ENCODE measurements at places on chromosomes 2 and 18.
A peak's percentile ranks its signal among the peaks of the same experiment; 100 is the strongest.

DNA sequence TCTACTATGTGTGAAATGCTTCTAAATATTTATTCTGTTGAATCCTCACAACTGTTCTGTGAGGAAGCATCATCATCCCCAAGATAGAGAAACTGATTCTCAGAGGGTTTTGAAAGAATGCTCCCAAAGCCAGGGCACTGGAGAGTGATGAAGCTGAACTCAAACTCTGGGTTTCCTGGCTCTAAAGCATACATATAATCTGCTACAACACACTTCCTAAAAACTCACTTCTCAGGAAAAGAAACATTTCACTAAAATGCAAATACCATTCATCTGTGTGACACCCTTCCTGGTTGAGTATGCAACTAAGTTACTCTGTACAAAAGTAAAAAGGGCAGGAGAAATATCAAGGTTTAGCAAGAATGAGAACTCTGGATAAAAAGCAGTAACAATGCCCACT is 58.6 kb downstream of the GRB14 start:
- no peak for DNase-seq

DNA sequence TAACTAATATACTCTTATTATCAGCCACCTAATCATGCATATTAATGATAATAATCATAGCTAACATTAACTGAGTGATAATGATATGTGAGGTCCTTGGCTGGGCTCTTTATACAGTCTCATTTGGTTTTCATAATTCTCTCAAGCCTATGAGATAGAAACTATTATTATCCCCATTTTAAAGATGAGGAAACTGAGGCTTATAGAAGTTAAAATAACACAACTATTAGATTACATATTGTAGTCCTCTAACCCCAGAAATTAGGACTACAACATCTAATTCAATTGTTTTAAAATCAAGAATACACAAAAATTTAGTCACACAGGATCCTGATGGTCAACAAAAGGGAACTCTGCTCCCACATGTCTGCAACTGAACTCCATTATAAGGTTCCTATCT is 83.6 kb upstream of the ITGB6 start:
- no peak for DNase-seq

DNA sequence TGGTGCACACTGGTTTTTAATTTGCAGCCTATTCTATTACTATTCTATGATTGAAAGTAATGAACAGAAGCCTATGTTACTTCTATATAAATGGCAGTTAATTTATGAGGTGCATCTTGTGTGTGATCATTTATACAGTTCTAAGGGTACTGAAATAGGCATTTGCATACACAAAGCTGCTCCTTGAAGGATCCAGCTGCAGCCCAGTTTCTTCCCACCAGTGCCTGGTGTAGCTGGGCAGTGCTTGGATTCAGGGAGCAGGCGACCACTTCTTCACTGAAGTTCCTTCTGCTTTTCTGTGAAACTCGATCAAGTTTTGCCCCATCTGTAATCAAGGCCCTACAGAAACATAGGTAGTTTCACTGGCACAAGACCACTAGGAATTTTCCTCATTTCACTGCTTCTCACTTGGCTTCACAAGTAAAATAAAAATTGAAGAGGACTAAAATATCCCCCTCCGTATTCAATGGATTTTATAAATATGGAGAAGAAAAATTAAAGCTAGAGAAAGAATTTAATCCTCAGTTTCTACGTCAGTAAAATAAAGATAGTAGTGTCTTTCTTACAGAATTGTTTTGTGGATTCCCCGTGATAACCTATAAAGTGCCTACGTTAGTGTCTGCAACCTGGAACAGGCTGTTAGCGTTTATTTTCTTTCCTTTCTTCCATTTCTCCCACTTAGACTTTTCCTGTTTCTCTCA is 1.7 kb upstream of the LPIN2 start:
- DNase-seq, result no peak

GRCh38 chr2:25386971-25387875 is 45.5 kb upstream of the DNMT3A start:
- no peak for DNase-seq

GRCh38 chr18:11219571-11219970 is 70.2 kb upstream of the PIEZO2 start:
- DNase-seq, result no peak

DNA sequence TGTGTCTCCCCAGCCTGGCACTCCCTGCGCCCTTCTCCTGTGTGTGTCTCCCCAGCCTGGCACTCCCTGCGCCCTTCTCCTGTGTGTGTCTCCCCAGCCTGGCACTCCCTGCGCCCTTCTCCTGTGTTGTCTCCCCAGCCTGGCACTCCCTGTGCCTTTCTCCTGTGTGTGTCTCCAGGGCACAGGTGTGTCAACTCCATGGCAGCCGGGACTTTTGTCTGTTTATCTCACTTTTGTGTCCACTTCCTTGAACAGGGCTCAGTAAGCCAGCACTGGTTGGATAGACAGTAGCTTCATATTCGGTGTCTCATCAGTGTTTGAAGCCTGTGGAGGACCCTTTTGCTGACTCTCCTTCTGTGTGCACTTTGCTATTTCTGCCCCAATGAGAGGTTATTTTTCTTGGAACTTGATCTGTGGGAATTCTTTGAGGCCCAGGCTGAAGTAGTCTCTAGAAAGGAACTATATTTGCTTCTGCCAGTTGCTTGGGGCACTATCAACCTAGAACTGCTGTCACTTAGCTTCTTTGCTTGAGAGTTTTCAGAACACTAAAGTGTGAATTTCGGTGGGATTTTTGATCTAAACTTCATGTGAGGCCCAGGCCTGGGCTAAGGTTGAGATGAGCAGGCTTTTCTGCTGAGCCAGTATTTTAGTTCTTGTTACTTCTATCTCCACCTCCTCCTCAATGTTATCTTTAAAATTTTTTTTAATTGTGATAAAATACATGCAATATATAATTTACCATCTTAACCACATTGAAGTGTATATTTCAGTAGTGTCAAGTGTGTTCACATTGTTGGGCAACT is 8.3 kb upstream of the ASB1 start:
- no peak for DNase-seq

GRCh38 chr2:164932377-164932776 is 22.9 kb downstream of the SLC38A11 start:
- no peak for DNase-seq

DNA sequence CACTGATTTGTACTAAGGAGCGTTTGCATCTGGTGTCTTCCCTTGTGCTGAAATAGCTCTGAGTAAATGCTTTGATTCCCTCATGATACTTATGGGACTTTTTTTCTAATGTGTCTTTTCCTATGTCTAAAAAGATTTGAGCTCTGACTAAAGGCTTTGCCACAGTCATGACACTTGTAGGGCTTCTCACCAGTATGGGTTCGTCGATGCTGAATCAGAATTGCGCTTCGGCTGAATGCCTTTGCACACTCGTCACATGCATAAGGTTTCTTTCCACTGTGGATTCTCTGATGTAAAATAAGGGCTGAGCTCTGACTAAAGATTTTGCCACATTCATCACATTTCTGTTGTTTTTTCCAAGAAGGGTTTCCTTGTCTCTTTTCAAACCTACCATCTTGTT is 8.0 kb downstream of the ZNF396 start:
- no peak for DNase-seq

DNA sequence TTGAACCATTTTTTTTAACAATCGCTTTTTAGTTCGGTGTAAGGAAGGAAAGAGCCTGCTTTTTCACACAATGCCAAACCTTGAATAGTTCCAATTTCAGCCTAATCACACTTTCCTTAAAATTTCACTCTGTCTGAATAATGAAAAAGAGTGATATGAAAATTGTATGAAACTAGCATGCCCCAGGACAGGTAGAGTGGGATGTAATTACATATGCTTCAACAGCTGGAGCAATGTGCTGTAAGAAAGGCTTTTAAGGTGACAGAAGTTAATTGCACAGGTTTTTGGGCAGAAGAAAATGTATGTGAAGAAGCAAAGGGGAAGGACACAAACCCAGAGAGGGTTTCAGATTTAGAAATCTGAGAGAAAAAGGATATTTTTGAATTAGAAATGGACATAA is 184.0 kb downstream of the DSC3 start:
- DNase-seq, result no peak

DNA sequence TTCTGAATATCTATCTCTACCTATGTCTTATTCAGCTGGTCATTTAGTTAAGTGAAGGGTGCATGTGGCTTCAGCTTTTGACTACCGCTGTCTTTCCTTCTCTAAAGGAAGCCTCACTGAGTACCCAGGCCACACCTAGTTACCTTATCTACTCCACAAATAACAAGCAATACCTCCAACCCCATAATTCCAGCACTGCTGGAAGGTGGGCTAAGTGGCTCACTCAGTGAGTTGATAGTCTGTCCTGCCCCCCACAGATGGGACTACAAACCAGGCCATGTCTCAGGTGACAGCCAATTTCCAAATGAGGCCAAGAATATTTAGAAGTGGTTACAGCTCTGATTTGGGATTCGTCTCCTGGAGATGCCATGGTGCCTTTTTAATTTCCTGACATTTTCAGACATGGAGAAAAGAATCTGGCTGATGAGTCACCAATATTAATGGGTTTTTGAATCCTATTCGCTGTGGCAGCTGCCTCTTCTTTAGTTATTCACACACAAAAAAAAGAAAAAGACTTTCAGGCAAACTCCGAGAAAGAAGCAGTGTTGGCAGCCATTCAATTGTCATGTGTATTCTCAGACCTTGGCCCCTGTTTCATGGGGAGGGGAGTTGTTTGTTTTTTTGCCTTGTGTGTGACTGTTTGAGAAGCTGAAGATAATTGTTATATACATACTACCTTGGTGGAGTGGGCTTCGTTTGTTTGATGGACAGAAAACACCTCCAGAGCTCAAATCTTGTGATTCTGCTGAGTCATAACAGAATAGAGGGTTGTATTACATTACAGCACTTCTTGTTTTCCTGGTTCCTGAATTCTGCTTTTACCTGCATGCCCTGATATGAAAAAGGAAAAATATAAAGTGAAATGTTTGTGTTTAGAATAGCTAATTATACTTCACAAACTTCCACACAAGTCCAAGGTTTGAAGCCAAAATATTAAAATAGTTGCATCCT is 64.2 kb downstream of the SCG2 start:
- no peak for DNase-seq

DNA sequence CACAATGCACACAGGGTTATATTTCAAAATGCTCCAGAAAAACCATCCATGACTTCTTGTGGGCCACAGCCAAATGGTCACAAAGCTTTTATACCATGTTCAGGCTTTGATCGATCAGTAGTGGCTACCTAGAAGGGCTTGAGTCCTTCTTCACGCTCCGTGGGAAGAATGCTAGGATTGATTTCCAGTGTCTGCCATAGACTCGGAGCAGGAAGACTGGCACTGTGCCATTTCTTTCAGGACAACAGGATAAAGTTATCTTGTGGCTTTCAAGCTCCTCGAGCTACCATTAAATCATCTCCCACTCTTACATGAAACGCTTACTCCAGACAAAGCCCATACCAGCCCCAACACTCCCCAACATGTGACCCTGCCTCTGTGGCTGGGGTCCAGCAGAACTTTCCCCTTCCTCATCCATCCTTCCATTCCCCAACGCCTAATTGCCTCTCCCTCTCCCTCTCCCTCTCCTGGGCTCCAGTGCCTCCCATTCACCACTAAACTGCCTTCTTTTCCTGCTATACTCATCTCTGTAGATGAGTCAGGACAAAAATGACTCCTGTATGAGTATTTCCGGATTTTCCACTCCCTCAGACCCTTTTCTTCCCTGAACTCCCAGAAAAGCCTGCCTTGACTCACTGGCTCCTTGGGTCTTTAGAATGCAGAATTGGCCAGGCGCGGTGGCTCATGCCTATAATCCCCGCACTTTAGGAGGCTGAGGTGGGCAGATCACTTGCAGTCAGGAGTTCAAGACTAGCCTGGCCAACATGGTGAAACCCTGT is 40.9 kb downstream of the ADD2 start:
- DNase-seq, result peak; percentile 15
